ENCODE measurements at places on chromosomes 16 and 17.

DNA sequence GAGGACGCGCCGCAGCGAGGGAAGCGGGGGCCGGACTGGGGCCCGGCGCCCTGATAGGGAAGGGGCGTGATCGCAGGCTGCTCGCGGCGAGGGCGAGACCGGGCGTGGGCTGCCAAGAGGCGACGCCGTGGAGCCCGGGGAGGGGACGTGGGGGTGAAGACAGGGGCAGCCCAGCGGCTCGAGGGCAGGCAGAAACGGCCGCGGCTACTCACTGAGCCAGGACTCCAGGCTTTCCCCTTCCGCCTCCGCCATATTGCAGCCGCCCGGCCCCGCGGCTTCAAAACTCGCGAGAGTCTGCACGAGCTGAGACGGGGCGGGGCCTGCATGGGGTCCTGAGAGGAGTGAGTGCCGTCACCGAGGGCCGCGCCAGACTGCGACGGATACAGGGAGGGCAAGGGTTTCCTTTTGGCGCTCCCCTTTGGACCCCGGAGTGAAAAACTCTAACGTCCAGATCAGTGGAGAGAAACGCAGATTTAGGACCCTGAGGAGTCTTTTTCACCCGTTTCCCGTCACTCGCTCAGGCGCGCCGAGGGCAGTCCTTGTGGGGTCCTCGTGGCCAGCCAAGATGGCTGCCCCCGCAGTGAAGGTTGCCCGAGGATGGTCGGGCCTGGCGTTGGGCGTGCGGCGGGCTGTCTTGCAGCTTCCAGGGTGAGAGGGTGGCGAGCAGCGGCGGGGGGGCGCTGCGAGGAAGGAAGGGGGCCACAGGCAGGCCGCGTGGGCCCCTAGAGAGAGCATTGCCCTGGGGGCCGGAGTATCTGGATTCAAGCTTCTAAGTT is at the start of the genes GGA3 and MRPS7:
Gene GGA3, minus strand, starts transcription at position 271 of the 776 bp plus-strand sequence. Its CDS starts 19 bp downstream, at position 252.
Gene MRPS7, plus strand, starts transcription at position 544 of the 776 bp plus-strand sequence. Its CDS starts 22 bp downstream, at position 566.
- peak; percentile 97 for DNase-seq
- H3K36me3 ChIP-seq: peaks cover 29% of the 10 kb centered on the region
- peak within 1 kb of the TSS; percentile 99 for H3K4me3 ChIP-seq

DNA sequence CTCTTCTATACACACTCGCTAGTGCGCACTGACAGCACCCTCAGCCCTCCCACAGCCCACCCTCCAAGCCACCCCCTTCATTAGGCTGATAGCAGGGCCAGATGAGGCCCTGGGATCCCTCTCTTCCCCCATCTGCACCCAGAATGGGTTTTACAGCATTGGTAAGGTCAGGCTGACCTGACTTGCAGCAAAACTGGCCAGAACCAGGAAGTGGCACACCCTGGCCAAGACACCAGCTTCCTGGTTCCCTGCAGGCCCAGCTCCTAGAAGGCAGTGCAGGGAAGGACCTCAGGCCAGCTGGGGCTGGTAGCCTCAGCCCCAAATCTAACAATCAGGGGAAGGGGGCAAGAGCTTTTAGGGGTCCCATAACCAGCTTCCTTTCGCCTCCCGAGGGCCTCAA is 50.0 kb upstream of the MRPS23 start:
- no peak overlapping the region for H3K4me3 ChIP-seq
- no peak overlapping the region for H3K27ac ChIP-seq
- H3K4me1 ChIP-seq: peaks cover 3% of the 10 kb centered on the region
- H3K27me3 ChIP-seq: peaks cover 4% of the 10 kb centered on the region
- no peaks in the 10 kb centered on the region for H3K36me3 ChIP-seq

DNA sequence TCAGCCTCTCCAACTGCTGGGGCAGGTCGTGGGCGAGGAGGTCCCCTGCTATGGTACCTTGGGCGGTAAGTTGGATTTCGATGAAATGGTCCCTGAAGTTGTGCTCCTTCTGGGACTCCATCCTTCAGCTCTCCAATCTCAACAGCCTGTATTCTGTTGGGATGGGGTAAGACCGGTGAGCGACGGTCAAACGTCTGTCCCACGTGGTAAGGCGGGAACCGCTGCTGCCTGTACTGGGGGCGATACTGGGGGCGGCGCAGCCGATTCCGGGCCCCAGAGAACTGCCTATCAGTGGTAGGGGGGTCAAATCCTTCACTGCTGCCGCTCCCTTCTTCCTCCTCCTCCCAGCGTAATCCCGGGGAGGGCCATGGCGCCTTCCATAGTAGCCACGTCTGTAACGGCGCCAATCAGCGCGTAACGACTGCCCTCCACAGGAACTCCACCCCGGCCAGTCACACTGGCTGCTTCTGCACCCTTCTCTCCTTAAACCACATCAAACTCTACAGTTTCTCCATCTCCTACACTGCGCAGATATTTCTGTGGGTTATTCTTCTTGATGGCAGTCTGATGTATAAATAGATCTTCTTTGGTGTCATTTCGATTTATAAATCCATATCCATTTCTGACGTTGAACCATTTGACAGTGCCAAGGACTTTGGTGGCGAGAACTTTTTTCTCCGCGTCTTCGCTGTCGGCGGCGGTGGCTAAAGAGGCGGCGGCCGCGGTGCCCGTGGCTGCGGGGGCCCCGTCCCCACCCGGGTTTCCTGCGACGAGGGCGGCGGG is 41.1 kb downstream of the AHSP start:
- H3K36me3 ChIP-seq: peaks cover 9% of the 10 kb centered on the region
- no peak for DNase-seq
- peaks cover 5% of the 10 kb centered on the region for H3K4me1 ChIP-seq
- H3K4me3 ChIP-seq: peak overlapping the region; percentile 19

DNA sequence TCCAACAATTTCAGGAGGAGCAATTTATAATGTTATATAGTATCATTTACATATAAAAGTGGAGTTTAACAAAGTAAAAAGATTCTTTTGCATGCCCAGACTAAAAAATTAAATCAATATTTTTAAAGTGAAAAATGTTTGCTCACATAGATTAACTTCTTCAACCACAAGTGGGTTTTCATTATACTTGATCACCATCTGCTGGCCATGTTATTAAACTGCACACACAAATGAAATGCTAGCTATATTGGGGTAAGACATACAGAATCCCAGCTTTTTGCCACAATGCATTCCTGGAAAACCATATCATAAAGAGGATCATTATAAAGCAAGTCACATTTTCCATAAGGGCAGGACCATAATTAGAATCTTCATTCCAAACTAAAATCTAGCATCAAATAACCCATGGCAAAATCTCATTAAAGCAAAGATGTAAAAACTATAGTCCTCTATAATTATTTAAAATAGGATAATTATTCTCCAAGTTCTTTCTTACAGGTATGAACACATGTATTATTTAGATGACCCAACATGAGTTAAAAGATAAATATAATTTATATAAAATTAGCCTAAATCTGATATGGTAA is 26.3 kb downstream of the CEP112 start:
- no peak overlapping the region for H3K4me3 ChIP-seq
- H3K4me1 ChIP-seq: peaks cover 4% of the 10 kb centered on the region
- DNase-seq: no peak

- DNase-seq: no peak
- no peaks in the 10 kb centered on the region for H3K27me3 ChIP-seq
- H3K4me3 ChIP-seq: no peak overlapping the region
- no peak overlapping the region for H3K27ac ChIP-seq
- no peaks in the 10 kb centered on the region for H3K36me3 ChIP-seq
These were observed 56.1 kb upstream of the MAF start for GRCh38 chr16:79656553-79657115.

- no peaks in the 10 kb centered on the region for H3K27me3 ChIP-seq
- peak overlapping the region; percentile 17 for H3K27ac ChIP-seq
- peak overlapping the region; percentile 2 for H3K4me3 ChIP-seq
- peak; percentile 23 for DNase-seq
- H3K36me3 ChIP-seq: no peaks in the 10 kb centered on the region
- peaks cover 38% of the 10 kb centered on the region for H3K4me1 ChIP-seq
These were observed 8.9 kb upstream of the ULK2 start for GRCh38 chr17:19876529-19877161.

DNA sequence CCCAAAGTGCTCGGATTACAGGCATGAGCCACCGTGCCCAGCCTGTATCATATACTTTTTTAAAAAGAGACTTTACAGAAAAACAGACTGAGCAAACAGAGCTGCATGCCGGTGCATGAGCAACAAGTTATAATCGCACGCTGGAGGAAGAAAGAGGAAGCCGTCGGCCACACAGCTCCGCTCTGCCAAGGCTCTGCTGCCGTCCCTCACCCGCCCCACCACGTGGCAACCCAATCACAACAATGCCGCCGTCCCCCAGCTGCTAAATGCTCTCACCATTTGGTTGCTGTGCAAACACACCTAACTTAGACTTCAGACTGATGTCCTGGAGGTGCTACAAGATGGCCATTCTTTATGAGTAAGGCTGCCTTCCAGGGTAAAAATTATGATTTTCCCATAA is 83.5 kb downstream of the ADCY9 start:
- peaks cover 3% of the 10 kb centered on the region for H3K27me3 ChIP-seq
- no peak overlapping the region for H3K27ac ChIP-seq
- H3K4me3 ChIP-seq: no peak overlapping the region
- peaks cover 12% of the 10 kb centered on the region for H3K4me1 ChIP-seq

DNA sequence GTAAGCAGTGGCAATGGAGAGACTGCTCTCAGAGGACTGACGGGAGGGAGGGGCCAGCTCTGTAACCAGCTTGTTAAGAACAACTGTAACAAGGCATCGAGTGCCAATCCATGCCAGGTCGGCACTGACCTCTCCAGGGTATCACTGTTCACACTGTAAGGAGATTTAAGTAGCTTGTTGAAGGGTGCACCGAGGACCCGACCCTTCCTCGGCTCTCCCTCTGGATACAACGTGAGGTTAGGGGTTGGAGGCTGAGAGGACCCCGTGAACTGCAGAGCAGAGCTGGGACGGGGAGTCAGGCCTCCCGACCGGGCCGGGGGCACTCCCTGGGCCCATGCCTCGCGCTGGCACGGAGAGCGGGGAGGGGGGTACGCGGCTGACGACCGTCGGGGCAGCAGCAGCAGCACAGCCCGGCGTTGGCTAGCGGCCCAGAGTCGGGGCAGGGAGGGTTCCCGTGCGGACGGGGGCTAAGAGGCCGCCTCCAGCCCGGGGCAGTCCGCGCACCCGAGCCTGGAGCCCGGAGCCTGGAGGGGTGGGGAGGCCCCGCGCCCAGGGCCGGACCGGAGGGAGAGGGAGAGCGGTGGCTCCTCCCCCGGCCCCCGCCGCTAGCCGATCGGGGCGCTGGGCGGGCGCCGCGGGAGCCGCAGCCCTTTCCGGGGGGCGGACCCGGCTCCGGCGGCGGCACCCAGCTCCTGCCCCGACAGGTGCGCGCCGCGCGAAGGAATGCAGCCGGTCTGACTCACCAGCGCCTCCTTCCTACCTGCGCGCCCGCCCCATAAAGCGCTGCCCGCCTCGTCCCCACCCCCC is at the start of gene ITGB4:
Gene ITGB4, plus strand, starts transcription at position 804 of the 807 bp plus-strand sequence. CDS start 3,245 bp downstream, outside the sequence.
- H3K4me3 ChIP-seq: peak within 1 kb of the TSS; percentile 65
- H3K27ac ChIP-seq: no peak within 1 kb of the TSS
- peaks cover 2% of the 10 kb centered on the region for H3K4me1 ChIP-seq
- DNase-seq: peak; percentile 70
- no peaks in the 10 kb centered on the region for H3K36me3 ChIP-seq

DNA sequence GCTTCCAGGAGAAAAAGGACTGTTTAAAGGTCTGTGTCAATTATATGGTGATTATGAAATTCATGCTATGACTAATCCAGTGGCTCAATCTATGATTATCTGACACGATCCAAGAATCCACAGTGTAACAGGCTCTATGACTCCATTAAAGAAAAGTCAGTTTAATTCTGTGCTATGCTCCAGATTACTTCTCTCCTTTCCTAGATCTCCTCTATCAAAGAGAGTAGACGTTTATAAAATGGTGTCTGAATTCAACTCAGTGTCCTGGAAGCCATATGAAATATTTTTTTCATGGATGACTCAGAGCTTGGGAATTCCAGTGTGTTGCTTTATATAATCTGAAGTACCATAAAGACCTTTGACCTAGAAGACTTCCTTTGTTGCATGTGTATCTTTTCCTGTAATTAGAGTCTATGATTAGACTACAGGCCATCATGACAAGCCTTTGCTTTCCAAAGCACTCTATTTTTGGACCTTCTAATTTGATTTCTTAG is 27.0 kb upstream of the NF1 start:
- H3K4me3 ChIP-seq: no peak overlapping the region
- no peak for DNase-seq
- no peaks in the 10 kb centered on the region for H3K4me1 ChIP-seq
- no peaks in the 10 kb centered on the region for H3K27me3 ChIP-seq

- DNase-seq: peak; percentile 59
- peaks cover 37% of the 10 kb centered on the region for H3K4me1 ChIP-seq
- H3K36me3 ChIP-seq: peaks cover 36% of the 10 kb centered on the region
- H3K4me3 ChIP-seq: peak overlapping the region; percentile 78
These were observed 4.8 kb downstream of the ARRB2 start for GRCh38 chr17:4715063-4715744.

DNA sequence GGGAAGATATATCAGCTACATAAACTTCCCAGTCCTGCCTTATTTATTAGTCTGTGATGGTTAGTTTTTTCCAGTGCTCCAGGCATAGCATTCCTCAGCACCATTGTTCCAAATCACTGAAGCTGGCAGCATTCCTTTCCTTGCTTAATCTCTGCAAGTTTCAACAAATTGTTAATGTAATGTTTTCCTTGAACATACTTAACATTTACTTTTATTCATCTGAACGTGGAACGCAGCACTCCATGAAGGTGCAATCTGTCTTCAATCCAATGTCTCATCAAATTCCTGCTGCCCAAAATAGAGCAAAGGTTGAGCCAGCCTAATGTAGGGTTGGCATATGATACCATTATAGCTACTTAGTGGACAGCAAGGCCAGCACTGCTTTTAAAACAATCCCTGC is 441.1 kb upstream of the RBFOX1 start:
- H3K4me1 ChIP-seq: no peaks in the 10 kb centered on the region
- no peak overlapping the region for H3K4me3 ChIP-seq
- no peak overlapping the region for H3K27ac ChIP-seq
- DNase-seq: no peak

- H3K27ac ChIP-seq: no peak overlapping the region
- H3K4me3 ChIP-seq: no peak overlapping the region
- no peak for DNase-seq
- H3K36me3 ChIP-seq: no peaks in the 10 kb centered on the region
These were observed 52.3 kb downstream of the MGAT5B start for GRCh38 chr17:76920364-76921139.

- DNase-seq: peak; percentile 78
- H3K4me3 ChIP-seq: peak overlapping the region; percentile 77
- no peaks in the 10 kb centered on the region for H3K27me3 ChIP-seq
- peaks cover 59% of the 10 kb centered on the region for H3K4me1 ChIP-seq
These were observed 1.0 kb downstream of the FOXJ1 start for GRCh38 chr17:76139801-76140660.

- peaks cover 27% of the 10 kb centered on the region for H3K27me3 ChIP-seq
- no peak overlapping the region for H3K4me3 ChIP-seq
- DNase-seq: no peak
- no peaks in the 10 kb centered on the region for H3K36me3 ChIP-seq
These were observed 1.4 kb upstream of the C1QTNF1 start for GRCh38 chr17:79022507-79022991.

- H3K4me1 ChIP-seq: no peaks in the 10 kb centered on the region
- no peak overlapping the region for H3K4me3 ChIP-seq
- no peaks in the 10 kb centered on the region for H3K27me3 ChIP-seq
- no peak overlapping the region for H3K27ac ChIP-seq
- DNase-seq: no peak
These were observed 131.5 kb upstream of the MON1B start for GRCh38 chr16:77059446-77059845.

GRCh38 chr16:85490407-85491057 is 122.6 kb upstream of the GSE1 start:
- no peak overlapping the region for H3K27ac ChIP-seq
- H3K4me1 ChIP-seq: peaks cover 12% of the 10 kb centered on the region
- DNase-seq: no peak
- H3K27me3 ChIP-seq: no peaks in the 10 kb centered on the region
- no peaks in the 10 kb centered on the region for H3K36me3 ChIP-seq
- H3K4me3 ChIP-seq: no peak overlapping the region

- peaks cover 5% of the 10 kb centered on the region for H3K4me1 ChIP-seq
- DNase-seq: no peak
- H3K4me3 ChIP-seq: no peak overlapping the region
- H3K27me3 ChIP-seq: no peaks in the 10 kb centered on the region
- H3K36me3 ChIP-seq: peaks cover 4% of the 10 kb centered on the region
These were observed 44.5 kb downstream of the ZNRF1 start for GRCh38 chr16:75043175-75043895.

All from activated naive CD8-positive, alpha-beta T cell treated with anti-CD3 and anti-CD28 coated beads for 36 hours (primary cell).